ENCODE measurements at places on chromosomes 2 and 18.

GRCh38 chr2:190486037-190486623, 48.4 kb downstream of the NEMP2 start:
- H3K36me3 ChIP-seq = peaks cover 53% of the 10 kb centered on the region
- H3K27me3 ChIP-seq = no peaks in the 10 kb centered on the region
- peaks cover 8% of the 10 kb centered on the region for H3K4me1 ChIP-seq

- no peaks in the 10 kb centered on the region for H3K36me3 ChIP-seq
- no peak for DNase-seq
- H3K4me3 ChIP-seq = no peak overlapping the region
- H3K27me3 ChIP-seq = no peaks in the 10 kb centered on the region
- no peaks in the 10 kb centered on the region for H3K4me1 ChIP-seq
Observed at GRCh38 chr18:7789856-7790552, 222.9 kb downstream of the PTPRM start.

DNA sequence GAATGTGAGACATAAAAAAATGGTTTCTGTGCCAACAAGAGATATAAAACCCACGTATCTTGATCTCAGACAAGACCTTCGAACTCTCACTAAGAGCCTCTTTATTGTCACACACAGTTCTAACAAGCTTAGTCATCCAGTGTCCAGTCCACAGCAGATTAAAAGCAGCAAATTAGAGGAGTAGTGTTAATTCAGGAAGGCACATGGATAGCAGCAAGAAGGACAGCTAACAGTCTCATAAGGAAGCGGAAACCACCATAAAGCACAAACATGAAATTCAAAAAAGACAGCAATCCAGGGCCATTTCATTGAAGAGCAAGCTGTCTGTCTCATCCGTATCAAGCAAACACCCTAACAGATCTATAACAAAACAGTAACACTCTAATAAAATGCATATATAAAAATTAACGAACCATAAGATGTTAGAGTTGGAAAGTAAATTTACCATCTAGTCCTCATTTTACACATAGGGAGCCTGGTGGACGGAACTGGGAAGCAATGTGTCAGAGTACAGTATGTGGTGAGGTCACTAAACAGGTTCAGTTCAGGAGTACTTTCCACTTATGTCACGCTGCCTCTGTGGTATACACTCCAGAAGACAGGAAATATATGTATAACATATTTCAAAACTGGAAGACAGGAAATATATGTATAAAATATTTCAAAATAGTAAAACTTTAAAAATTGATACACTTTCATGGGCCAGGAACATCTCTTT, 18.3 kb downstream of the AAK1 start:
- no peak overlapping the region for H3K27ac ChIP-seq
- H3K36me3 ChIP-seq = peaks cover 8% of the 10 kb centered on the region
- DNase-seq = no peak
- peaks cover 20% of the 10 kb centered on the region for H3K4me1 ChIP-seq

DNA sequence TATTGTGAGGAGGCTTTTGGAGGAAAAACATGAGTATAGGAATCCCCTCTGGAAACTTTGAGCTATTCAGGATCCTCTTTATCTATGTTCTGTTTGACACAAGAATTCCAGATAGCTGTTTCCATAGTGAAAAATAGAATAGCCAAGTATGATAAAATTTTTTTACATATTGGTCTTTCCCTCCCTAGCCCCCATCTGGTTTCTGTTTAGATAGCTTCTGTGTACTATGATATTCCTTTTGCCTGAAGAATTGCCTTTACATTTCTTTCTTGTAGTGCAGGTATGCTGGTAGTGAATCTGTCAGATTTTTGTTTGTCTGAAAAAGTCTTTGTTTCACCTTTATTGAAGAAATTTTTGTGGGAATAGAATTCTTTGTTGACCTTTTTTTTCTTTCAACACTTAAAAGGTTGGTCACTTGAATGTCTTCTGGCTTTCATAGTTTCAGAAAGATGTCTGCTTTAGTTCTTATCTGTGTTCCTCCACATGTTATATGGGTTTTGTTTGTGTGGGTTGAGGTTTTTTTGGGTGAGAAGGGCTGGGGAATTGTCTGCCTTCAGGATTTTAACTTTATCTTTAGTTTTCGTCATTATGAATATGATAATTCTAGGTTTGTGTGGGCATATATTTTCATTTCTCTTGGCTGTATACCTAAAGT, 29.9 kb upstream of the FBLN7 start:
- H3K4me3 ChIP-seq = no peak overlapping the region
- DNase-seq = no peak
- H3K4me1 ChIP-seq = no peaks in the 10 kb centered on the region
- no peak overlapping the region for H3K27ac ChIP-seq
- no peaks in the 10 kb centered on the region for H3K27me3 ChIP-seq
- H3K36me3 ChIP-seq = peaks cover 65% of the 10 kb centered on the region

DNA sequence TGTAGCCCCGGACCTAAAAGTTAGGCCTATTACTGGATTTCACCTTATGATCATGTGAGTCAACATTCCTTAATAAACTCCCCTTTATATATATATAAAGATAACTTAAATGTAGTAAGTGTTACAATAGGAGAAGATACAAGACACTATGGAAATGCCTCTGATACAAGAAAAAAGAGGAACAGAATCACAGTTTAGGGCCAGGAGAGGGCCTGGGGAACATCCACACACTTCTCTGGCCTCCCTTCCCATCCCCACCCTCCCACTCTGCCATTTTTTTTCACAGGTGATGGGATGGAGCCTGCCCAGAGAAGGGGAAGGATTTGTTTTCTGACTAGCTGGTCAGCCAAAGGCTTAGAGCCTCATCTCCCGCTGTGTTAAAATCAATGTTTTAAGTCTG, 6.4 kb downstream of the CDC42EP3 start:
- no peak overlapping the region for H3K4me3 ChIP-seq
- H3K27ac ChIP-seq = no peak overlapping the region
- peaks cover 36% of the 10 kb centered on the region for H3K4me1 ChIP-seq
- H3K27me3 ChIP-seq = peaks cover 3% of the 10 kb centered on the region

DNA sequence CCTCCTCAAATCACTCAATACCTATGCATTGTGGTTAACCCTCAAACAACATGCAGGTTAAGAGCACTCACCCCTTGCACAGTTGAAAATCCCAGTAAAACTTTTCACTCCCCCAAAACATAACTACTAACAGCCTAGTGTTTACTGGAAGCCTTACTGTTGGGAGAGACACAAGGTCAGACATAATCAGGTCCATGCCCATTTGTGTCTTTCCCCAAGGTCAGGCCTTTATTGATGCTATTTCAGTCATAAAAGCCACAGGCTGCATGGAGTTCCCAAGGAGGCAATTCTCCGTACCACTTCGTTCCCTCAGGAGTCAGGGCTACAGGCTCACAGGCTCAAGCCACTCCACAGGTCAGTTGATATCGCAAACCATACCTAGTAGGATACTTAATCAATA, 180.2 kb downstream of the NCK2 start:
- no peaks in the 10 kb centered on the region for H3K27me3 ChIP-seq
- H3K36me3 ChIP-seq = peaks cover 17% of the 10 kb centered on the region
- H3K27ac ChIP-seq = no peak overlapping the region
- DNase-seq = no peak
- no peak overlapping the region for H3K4me3 ChIP-seq
- peaks cover 40% of the 10 kb centered on the region for H3K4me1 ChIP-seq

DNA sequence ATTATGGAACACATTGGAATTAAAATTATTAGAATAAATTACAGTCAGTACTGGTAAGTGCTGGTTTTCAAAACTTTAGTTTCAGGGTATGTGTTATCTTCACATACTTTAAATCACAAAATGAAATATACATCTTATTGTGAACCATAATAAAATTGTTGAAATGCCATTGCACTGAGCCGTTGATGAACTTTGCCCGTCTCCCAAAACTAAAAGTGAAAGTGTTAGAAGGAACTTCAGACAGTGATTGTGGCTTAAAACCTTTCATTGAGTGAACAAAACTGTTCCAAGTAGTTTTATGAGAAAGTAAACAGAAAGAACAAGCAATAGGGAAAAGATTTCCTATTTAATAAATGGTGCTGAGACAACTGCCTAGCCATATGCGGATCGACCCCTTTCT, 811.6 kb downstream of the PLCL1 start:
- H3K27ac ChIP-seq = no peak overlapping the region
- H3K36me3 ChIP-seq = no peaks in the 10 kb centered on the region
- H3K27me3 ChIP-seq = peaks cover 5% of the 10 kb centered on the region
- no peaks in the 10 kb centered on the region for H3K4me1 ChIP-seq

DNA sequence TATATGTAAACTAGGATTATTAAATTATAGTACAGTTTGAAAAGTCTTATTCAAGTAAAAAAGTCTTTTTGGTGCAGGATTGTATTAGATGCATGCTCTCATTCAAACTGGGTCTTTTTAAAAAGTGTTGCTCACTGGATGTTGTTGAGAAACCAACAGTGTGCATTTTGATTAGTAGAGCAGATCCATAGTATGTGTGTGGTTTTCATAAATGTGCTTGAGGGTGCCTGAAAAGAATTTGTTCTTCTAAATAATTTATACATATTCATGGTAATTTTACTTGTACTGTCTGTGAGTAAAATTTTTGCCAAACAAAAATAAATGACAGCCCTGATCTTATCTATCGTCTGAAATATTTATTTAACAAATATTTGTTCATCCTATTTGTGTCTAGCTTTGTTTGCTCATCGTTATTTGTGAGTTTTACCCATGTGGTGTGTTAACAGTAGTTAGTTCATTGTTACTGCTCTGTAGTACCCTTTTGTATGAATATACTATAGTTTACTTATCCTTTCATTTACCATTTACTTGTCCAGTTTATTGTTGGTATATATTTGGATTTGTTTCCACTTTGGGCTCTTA, 50.4 kb downstream of the PTPN4 start:
- no peaks in the 10 kb centered on the region for H3K4me1 ChIP-seq
- peaks cover 2% of the 10 kb centered on the region for H3K36me3 ChIP-seq
- no peak overlapping the region for H3K27ac ChIP-seq
- H3K27me3 ChIP-seq = no peaks in the 10 kb centered on the region
- H3K4me3 ChIP-seq = no peak overlapping the region
